ENCODE measurements at places on chromosomes 11 and 22.

DNA sequence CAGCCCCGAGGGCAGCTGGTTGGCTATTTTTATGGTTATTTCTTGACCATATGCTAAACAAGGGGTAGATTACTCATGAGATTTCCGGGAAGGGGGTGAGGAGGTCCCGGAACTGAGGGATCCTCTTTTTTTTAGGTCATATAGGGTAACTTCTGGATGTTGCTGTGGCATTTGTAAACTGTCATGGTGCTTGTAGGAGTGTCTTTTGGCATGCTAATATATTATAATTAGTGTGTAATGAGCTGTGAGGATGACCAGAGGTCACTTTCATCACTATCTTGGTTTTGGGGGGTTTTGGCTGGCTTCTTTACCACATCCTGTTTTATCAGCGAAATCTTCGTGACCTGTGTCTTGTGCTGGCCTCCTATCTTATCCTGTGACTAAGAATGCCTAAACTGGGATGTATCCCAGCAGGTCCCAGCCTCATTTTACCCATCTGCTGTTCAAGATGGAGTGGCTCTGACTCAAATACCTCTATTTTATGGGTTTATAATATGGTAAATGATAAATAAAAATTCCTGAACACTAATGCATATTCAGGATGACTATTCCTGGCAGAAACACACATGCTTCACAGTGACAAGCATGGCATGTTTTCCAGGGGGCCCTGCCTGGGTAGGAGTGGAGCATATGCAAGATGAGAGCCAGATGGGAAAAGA lies 11.2 kb downstream of the KREMEN1 start:
- no peak for DNase-seq

- DNase-seq = no peak
Measured at GRCh38 chr11:27471589-27472397, 797 bp downstream of the LGR4 start.

DNA sequence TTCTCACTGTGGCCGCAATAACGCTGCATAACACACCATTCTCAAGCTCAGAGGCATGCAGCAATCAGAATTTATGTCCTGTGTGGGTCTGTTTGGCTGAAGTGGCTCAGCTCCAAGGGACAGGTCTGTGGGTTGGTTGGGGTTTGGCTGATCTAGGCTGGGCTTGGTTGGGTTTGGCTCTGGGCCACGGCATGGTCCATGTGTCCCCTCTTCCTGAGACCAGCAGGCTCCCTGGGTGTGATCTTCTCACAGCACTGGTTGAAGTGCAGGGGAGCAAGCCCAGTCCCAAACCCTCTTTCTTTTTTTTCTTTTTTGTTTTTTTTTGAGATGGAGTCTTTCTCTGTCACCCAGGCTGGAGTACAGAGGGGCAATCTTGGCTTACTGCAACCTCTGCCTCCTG lies 25.0 kb downstream of the SMIM38 start:
- DNase-seq = no peak

GRCh38 chr11:2728128-2728662 lies 28.4 kb upstream of the KCNQ1OT1 start:
- no peak for DNase-seq

DNA sequence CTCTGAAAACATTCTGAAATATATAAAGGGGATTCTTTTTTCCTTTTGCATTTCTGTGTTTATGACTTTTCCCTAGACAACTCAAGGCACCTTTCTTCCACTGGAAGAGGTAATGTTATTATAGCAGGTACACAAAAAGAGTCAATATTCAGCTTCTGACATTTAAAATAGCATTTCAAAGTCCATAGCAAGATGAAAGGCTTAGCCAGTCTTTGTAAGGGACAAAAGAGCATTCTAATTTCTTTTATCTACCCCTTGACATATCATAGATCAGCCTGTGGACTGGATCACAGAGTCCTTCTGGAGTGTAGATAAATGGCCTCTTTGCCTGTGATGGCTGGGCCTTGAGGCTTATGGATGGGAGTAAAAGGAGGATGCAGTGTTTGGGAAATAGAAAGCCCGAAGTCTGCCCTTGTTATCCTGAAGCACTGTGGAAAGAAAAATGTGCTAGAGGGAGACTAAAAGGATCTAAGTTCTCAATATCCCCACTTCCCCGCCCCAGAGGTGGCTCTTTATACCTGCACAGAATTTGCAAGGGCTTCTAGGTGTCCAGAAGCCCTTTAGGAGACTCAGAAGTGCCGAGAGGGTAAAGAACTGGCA lies 1.6 kb upstream of the HEPACAM start:
- no peak for DNase-seq

DNA sequence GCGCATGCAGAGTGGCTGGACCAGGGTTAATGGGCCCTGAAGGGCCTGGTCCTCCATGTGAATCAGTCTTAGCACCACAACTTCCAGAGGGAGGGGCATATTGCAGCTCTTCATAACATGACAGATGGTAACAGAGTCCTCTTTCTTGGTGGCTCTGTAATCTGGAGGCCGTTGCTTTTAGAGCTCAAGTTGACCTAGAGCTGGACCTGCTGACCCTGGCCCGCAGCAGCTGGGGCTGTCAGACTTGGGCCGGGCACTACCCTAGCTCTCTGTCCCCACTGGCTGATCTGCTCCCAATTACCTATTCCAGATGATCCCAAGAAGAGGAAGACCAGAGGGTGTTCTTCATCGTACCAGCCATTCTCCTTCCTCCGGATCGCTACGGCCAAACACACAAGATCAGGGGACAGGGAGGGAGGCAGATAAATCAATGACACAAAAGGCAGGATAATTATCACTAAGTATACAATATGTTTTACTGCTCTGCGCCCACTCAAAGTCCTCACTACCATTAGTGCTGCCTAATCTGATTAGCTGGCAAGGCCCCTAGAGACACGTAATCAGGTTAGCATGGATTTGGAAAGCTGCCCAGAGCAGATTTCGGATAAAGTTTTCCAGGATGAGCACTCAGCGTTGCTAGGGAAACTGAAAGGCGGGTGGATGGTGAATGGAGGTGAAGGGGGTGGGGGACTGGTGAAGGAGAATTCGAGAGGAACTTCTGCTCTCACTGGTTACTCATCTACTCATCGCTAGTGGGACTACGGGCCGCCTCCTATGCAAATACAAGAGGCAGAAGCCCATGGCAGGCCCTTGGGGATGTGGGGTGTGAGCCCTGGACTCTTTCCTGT lies 64.5 kb upstream of the PHOX2A start:
- DNase-seq = no peak

DNA sequence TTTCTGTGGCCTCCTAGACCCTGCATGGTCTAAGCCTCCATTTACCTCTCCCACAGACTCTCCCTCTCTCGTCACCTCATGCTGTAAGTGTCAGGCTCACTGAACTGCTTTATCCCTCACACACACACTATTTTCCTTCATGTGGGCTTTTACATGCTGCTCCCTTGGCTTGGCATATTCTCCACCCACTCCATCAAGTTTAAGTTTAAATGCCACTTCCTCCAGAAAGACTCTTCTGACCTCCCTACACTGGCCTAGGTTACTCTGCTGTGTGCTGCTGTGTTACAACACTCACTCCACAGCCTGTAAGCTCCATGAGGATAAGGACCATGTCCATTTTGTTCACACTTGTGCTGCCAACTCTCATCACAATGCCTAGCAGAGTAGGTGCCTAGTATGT lies 2.5 kb downstream of the DCHS1 start:
- no peak for DNase-seq

DNA sequence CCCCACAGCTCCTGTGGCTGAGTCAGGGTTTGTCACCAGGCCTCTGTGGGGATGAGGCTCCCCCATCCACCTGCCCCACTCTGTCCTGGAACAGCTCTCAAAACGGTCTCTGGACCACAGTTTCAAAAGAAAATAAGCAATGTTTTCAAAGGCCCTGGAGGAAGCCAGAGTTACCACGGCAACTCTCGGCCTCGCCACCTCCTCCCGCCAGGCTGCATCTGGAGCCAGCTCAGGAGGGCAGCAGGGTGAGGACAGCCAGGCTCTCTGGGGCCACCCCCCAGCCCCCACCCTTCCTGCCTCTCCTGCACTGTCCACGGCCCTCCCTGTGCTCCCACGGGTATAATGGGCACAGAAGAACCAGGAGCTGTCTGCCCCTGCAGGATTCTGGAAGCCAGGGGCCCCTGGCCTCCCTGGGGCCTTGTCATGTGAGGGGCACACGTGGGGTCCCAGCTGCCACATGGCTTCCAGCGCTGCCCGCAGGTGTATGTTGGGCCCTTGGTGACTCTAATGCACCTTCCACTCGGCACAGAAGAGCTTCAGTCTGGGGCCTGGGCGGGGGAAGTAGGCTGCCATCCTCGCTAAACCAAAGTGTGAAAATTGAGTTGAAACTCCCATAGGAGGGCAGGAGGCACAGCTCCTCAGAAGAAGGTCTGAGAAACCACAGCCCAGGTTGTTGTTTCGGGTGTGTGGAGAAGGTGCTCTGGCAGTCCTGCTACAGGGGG lies 10.3 kb downstream of the CD81 start:
- no peak for DNase-seq

DNA sequence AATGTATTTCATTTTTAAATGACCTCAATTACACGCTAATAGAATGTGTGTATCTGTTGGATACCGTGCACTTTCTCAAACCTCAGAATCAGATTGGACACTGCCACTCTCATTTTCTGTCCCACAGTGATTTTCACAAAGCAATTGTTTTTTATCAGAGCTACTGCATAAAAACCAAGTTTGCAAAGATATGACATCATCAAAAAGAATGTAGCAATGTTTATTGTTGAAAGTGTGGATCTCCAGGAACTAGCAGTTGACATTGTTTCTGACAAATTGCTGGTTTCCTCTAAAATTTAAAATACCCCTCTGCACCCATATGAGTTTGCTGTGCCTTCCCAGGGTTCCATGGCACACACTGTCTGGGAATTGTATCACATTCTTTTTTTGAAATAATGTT lies 362.7 kb upstream of the DDI1 start:
- DNase-seq = no peak

DNA sequence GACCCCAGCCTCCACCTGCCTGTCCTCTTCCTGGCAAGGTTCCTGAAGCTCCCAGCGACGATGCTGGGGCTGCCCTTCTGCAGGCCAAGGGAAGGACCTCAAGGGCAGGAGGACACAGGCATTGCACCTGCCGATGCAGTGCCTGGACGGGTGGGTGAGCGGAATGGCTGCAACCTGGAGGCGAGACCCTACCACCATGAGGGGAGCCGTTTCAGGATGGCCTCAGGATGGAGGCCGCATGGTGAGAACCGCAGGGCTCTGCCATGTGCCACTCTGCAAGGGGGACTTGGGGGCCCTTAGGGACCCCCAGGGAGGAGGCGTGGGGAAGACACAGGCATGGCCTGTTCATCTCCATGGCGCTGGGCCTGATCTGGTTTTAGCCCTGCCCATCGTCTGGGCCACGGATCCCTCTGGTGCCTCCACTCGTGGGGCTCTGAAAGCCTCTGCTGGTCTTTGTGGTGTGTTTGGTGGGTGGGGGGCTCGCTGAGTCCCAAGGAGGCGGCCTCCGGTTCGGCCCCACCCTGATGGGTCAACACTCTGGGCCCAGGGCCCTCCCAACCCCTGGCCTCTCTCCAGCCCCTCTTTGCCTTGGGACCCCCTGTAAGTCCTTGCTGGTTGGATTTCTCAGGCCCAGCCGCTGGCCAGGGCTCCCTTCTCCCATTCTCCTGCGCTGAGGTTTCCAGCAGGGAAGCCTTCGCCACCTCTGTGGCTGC lies 1.3 kb upstream of the LSP1 start:
- DNase-seq = no peak

DNA sequence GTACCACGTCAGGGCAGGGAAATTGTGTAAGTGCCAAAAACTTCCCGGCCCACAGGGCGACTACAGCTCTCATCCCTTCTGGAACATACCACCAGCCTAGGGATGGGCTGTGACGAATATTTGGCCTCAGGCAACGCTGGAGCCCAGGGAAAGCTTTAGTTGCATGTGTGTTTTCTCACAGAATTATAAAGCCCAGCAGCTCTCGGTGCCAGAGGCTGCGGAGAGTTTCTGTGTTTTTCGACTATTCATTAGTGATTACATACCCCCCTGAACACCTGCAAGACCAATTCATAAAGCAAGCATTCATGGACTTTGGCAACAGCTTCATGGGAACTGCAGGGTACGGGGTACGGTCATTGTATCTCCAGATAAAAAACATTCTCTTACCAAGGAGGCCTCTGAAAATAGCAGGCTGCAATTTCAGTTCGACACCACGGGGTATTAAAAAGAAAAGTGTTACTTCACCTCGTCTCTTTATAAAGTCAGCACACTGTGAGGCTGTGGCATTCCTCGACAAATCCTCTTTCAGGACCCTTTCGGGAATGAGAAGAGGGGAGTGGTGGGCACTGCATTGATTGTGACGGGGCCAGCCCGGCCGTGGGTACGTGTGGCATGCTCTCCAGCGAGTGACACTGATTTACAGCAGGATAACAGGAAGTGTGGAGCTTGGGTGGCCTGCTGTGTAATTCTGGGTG lies 243.6 kb upstream of the SORL1-AS1 start:
- no peak for DNase-seq

DNA sequence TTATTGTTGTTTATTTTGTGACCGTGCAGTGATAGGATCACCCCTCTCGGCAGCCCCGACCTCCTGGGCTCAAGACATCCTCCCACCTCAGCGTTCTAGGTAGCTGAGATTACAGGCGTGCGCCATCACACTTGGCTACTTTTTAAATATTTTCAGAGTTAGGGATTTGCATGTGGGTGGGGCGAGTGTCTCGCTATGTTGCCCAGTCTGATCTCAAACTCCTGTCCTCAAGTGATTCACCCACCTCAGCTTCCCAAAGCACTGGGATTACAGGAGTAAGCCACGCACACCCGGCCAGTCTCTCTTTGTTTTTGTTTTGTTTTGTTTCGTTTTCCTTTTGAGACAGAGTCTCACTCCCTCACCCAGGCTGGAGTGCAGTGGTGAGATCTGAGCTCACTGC lies 1.2 kb upstream of the INTS5 start:
- no peak for DNase-seq

- DNase-seq = no peak
Measured at GRCh38 chr11:2375964-2376551, 1.1 kb upstream of the CD81 start.

DNA sequence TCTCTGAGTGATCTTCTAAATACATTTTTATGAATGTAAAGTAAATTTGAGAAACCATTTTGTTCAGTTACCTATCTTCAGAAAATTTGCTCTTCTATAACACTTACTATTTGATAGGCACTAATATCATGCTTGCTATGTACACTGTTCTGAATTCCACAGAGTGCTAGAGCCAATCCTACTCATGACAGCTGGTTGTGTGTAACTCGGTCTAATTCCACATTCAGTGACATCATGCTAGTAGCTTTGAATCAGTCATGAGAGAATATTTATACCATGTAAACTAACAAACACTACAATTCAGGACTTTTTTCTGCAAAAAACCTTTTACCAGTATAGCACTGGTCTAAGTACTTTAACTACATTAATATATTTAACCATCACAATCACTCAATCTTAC lies 902.9 kb downstream of the DLG2 start:
- DNase-seq = no peak

DNA sequence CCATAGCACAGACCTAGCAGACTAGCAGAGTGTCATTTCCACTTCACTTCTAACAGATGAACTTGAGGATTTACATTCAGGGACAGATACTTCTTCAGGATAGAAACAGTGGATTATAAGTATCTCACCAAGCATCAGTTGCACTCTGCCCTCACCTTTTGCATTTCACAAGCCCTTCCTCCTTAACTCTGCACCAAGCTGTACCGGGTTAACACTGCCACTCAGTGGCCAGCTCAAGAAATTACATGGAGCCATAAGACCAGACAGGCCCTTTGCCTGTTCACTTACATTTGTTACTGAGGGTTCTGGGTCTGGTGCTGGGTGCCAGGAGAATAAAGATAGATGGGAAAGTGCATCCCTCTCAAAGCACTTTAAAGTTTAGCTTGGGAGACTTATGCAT lies 309.8 kb downstream of the SHANK2 start:
- no peak for DNase-seq
